ENCODE measurements at places on chromosomes 16 and 17.

DNA sequence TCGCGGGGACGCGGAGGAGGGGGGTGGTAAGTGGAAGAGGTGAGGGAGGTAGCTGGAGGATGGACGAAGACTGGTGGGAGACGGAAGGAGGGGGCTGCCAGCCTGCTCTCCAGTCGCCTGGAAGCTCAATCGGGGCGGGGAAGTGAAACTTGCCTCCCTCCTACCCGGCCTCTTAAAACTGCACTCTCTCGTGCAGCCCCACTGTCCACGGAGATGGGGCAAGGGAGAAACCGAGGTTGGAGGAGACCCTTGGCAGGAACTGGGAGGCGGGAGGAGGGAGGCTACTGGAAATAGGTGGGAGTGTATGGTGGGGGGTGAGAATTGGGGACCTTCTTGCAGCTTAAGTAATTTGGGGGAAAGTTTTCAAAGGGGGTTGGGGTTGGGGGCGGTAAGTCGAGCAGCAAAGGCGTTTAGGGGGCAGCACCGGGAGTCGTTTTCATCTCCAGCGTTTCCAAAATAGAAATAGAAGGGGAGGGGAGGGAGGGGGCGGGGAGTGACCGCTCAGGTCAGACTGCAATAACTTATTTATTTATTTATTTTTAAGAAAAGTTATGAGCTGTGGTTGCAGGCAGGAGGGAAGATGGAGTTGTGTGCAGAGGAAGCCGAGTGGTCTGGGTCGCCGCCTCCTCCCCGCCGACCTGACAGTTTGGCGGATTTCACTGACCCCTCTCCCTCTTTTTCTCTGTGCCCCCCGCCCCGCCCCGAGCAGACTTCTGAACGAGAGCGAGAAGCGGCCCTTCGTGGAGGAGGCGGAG lies 1.4 kb downstream of the SOX9 start:
- DNase-seq = no peak

GRCh38 chr17:11768106-11768505 lies 169.8 kb downstream of the DNAH9 start:
- DNase-seq = no peak

GRCh38 chr17:61926826-61927207 lies 965 bp downstream of the INTS2 start:
- DNase-seq = no peak

DNA sequence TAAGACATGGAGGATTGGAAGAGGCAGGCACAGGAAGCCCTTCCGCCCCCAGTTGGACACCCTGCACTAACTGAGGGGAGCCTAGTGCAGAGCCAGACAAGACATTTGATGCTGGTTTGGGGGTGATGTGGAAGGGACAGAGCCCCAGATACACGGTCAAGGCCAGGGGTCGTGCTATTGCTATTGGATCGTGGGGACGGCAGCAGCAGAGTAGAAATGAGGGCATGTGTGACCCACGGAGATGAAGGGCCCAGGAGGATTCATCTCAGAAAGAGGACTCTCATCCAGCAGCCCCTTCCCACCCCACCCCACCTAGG lies 2.0 kb upstream of the VAMP2 start:
- DNase-seq = no peak

GRCh38 chr17:40092581-40092980 lies 7.8 kb downstream of the NR1D1 start:
- DNase-seq = no peak

DNA sequence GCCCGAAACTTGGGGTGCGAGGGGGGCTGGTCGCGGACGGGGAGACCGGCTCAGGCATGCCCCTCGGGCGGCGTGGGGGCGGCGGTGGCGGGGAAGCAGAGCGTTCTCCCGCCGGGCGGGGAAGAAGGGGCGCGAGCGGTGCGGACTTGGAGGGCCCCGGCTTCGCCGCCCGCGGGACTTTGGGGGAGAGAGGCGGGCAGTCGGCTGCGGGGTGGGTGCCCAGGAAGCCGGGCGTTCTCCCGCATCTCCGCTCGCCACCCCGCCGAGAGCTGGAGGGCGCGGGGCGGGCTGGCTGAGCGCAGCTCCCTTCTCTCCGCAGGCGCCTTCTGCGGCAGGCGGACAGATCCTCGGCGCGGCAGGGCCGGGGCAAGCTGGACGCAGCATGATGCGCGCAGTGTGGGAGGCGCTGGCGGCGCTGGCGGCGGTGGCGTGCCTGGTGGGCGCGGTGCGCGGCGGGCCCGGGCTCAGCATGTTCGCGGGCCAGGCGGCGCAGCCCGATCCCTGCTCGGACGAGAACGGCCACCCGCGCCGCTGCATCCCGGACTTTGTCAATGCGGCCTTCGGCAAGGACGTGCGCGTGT lies 772 bp downstream of the NTN1 start:
- no peak for DNase-seq

- no peak for DNase-seq
Measured at GRCh38 chr16:1137604-1138003, 15.3 kb upstream of the CACNA1H start.

Measured in stimulated activated CD8-positive, alpha-beta memory T cell treated with anti-CD3 and anti-CD28 coated beads, Interleukin-15, amount 100 ng/mL, for 1 hour (primary cell).